ENCODE measurements at places on chromosomes 3 and 15.

DNA sequence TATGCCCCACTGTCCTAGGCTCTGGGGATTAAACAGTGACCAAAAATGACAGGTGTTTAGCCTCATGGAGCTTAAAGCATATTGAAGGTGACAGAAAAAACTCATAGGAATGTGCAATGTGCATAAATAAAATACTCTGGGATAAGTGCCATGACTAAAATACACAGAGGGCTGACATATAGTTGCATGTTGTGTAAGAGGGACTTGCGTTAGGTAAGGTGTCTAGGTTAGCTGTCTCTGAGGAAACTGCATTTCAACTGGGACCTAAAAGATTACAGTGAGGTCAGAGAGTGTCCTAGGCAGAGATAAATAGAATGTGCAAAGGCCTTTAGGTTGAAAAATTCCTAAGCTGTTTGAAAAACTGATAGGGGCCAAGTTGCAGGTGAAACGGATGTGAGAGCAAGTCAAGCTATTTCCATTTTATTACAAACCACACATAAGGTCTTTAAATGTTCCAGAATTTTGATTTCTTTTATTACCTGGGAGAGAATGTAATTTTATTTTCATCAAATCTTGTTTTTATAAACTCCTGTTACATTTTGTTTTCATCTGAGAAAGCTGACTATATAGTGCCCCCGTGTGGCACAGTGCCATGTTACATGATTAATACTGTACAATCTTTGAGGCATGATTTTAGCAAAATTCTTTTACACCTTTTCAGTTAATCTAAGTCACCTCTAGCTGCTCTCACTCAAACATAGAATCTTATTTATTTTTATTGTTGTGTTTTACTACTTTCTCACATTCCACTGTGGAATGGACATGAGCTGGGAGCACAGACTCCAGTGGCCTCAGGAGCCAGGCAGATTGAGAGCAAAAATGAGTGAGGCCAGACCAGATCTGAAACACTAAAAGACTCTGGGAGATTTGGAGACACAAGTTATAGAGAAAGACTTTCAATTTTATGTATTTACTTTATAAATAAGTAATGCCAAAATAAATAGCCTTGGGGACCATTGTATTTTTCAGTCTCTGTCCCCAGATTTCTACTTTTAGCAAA lies 259.6 kb upstream of the ZNF717 start:
- no peak for DNase-seq

- no peak for DNase-seq
Measured at GRCh38 chr3:23474580-23475357, 271.6 kb downstream of the UBE2E2 start.

DNA sequence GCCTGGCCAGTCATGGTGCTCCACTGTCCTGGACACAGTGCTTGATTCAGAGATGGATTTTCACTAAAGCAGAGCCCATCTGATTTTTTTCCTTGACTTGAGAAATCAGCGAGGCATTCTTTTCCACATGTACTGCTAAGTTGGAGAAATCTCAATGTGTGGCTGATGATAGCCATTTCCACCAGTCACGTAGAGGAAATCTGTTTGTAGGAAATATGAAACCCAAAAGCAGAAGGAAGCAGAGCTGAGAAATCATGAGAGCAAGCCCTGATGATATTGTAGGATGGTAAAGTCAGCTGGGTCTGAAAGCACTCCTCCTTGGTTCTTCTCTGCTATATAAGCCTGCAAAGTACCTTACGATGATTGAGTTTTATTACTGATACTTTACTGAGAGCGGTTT lies 1233.4 kb downstream of the ROBO2 start:
- no peak for DNase-seq

DNA sequence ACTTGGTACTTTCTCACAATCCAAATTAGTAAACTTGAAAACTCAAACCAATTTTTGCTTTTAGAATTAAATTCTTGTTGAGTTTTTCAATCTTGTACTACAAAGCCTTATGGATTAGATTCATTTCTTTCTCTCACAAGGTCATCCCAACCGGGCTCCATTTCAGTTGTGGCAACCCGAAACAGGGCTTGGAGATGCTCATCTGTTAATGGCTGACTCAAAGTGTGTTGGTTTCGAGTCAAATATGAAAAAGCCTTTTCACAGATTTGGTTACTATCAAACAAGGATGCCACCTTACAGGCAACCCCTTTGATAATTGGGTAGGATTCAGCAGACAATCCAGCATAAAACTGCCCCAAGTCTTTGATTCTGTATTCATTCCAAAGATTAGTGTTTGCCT lies 1.8 kb downstream of the EPM2AIP1 start:
- no peak for DNase-seq

GRCh38 chr15:83993591-83993990 lies 242.0 kb upstream of the GOLGA6L4 start:
- DNase-seq, result no peak

DNA sequence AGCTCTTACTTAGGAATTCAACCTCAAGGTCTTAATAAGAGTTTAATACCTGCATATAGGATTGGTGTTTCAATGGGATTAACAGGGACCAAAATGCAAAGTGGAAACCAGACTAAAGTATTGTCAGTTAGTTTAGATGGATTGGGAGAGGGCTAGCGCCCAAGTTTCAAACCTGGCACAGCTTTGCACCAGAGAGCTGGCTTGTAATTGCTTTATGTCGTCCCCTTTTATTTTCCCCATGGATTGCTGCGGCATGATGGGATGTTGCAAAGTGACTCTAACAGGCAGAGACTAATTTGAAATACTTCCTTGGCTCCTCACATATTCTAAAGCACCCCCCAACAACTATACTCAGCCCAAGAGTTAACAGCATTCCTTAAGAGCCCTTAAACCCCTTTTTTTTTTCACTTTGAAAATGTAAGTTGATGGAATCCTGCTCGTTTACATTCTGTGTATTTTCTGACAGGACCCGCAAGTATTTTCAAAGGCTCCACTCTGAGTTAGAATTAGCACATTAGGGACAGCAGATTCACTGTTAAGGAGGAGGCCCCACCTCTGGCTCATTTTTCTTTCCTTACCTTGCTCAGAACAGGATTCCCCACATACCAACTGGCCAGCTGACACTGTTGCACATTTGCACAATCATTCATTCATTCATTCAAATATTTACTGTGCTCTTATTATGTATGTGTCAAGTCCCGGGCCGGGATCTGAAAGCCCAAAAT lies 214.2 kb downstream of the ERC2 start:
- DNase-seq, result no peak

GRCh38 chr3:64716110-64716710 lies 28.4 kb upstream of the ADAMTS9 start:
- no peak for DNase-seq

- no peak for DNase-seq
Measured at GRCh38 chr15:36958606-36959005, 141.7 kb downstream of the MEIS2 start.
